ENCODE measurements at places on chromosomes 1 and 21.
A peak's percentile ranks its signal among the peaks of the same experiment; 100 is the strongest.

DNA sequence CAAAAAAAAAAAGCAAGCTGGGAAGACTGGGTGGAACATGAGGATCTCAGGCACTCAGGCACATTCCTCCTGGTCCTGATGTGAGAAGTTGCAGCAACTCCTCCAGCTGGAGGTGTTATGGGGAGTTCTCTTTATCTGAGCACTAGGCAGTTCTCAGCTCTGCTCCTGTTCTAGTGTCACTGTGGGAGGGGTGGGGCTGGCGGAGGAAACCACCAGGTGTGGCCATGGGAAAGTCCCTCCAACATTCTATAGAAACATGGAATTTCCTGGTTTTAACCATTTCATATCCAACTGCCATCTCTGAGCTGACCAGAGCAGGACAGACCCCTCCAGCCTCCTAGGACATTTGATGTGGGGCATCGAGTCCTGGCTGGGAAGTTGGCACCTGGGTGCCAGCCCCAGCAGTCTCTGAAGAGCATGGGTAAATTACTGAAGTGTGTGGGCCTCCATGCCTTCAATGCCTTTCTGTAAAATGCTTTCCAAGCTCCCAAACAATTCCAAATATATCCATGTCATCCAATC lies 804 bp upstream of the IKBKE start:
- no peak for DNase-seq

GRCh38 chr1:229032375-229032774 lies 238.5 kb upstream of the RAB4A start:
- no peak for DNase-seq

- DNase-seq = peak; percentile 2
Observed at GRCh38 chr1:116904791-116905320, 4.9 kb upstream of the PTGFRN start.

GRCh38 chr1:147542569-147542897 lies 1.2 kb downstream of the BCL9 start:
- DNase-seq = no peak

DNA sequence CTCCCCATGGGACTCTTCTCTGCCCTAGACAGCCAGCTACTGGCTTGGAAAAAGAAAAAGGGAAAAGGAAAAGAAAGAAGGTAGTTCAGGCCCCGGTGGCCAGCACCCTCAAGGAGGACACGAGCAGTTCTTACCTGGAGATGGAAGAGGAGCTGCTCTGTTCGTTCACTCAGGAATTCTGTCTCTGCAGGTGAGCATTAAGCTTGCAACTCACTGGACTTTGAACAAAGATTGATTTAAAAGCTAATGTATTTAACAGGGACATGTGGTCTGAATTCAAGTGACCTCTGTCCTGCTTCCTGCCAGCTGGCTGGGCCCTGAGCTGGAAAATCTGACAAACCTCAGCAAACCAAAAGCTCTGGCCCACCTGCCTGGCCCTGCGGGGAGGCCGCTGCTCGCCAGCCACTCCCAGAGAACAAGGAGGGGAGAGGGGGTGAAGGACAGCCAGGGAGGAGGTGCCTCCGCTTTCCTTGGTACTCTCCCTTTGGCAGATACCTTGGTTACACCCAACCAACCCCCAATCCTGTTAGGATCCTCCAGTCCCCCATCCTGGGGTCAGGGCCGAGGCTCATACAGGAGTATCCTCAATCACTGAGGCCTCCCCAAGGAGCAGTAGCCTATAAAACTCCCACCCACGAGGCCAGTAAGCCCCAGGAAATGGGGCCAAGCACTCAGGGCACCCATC lies at the start of gene PDZK1:
Gene PDZK1, minus strand, starts transcription at position 186 of the 685 bp plus-strand sequence. CDS start 19,347 bp downstream, outside the sequence.
- DNase-seq = no peak

DNA sequence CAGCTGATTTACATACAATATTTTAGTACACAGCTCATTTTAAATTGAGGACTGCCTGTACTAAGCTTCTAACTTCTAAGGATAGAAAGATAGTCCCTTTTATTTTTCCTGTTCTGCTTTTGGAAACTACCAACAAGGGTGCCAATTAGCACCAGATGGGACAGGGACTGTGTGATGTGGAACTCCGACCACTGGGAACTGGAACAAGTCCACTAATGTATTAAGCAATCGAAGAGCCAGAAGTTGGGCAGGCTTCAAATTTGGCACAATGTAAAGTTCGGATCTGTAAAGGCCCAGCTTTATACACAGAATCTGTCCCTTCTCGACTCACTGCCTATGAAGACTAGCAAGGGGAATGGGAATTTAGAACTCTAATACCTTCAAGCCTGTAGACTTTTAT lies 149.3 kb downstream of the ZC3H11B start:
- peak; percentile 40 for DNase-seq
